ENCODE measurements at places on chromosomes 11 and 22. TPM values are rescaled to one million over a fixed set of nuclear protein-coding genes. Genes with fewer than 3 reads are reported as not detected.

Gene OR52I1
- total RNA-seq, result not detected

Gene IL17REL
- total RNA-seq, result 0.20 TPM

Gene TBX10
- total RNA-seq, result not detected

Gene FAM83F
- 18.9 TPM for total RNA-seq

Gene PTH
- total RNA-seq, result not detected
